ENCODE measurements at places on chromosomes 12 and 14.

GRCh38 chr12:31590642-31591379, at the start of gene DENND5B:
Gene DENND5B (minus strand): TSS chr12:31591136. CDS start chr12:31590832, 304 bp downstream.
- DNase-seq: no peak

DNA sequence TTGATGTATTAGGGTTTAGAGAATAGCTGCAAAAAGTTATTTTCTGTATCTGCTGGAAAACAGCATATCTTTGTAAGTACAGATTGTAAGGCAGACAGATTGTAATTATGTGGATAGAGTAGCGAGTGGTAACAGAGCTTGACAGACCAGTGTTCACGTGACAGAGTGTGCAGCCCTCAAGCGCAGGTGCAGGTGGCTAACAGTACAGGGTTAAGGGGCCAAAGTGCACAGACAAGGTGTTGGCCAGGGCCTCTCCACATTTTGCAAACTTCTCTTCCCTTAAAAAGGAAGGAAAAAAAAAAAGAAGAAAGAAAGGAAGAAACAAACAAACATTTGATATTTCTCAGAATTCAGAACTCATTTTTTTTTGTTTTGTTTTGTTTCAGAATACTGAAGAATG, 25.2 kb upstream of the KLHL42 start:
- DNase-seq: no peak

GRCh38 chr14:55122440-55122986, 6.5 kb upstream of the LGALS3 start:
- DNase-seq: no peak

DNA sequence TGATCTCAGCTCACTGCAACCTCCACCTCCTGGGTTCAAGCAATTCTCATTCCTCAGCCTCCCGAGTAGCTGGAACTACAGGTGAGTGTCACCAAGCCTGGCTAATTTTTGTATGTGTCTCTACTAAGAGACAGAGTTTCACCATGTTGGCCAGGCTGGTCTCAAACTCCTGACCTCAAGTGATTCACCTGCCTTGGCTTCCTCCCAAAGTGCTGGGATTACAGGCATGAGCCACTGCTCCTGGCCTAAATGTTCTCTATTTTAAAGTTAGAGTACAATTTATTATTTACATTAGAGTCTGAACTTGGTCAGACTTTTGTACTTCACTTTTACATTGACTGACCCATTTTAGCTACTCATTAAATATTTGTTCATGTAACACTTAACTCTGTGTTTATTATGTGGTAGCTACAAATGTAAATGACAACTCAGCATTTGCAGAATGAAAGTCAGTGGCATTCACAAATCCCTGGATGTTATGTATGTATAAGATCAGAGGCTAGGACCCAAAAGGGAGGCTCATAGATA, 409.6 kb downstream of the APAF1 start:
- no peak for DNase-seq

DNA sequence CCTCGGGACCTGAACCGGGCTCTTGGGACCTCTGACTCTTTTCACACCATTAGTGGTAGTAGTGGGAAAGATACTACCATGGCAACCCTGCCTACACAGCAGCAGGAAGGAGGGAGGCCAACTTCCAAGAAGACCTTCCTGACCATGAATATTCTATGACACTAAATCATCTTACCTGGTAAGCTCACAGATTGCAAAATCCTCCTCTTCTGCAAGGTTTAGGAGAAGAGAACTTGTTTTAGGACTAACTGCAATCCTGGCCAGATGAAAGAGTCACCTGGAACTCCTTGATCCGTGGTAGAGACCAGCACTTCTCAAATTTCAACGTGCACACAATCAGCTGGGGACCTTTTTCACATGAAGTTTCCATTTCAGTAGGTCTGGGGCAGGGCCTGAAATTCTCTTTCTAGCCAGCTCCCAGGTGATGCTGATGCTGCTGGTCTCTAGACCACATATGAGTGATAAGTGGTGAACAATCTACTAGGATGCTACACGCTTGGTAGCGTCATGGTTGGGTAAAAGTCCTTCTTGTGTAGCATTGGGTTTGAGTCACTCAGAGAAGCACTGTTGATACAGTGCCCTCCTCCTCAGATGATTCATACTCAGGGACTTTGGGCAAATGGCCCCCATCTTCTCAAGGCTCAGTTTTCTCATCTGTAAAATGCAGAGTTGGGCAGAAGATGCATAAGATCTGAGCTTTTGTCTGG, 35.6 kb upstream of the FICD start:
- no peak for DNase-seq

GRCh38 chr14:94769391-94770250, at the start of gene GSC:
Gene GSC (minus strand): TSS chr14:94770113. CDS start chr14:94770015, 98 bp downstream.
- no peak for DNase-seq

DNA sequence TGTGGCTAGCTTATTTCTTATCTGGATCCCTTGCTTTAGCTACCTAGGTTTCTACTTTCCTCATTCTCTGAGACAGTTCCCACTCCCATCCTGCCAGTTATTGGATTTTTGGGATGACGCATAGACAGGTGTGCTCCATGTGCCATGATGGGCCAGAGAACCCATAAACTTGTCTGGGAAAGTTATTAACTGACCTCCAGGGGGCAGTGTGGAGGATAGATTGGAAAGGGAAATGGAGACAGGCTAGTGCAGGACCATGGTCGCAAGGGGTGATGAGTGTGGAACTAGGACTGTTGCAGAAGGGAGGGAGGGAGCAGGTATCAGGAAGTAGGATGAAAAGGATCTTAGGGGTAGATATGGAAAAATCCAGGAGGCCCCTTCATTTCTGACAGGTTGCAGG, 80.3 kb downstream of the ESRRB start:
- DNase-seq: peak; percentile 28

Measured in CD4-positive, alpha-beta T cell treated with Interleukin-15 for 4 hours (primary cell).